ENCODE measurements at places on chromosomes 2 and 18. TPM values are rescaled to one million over a fixed set of nuclear protein-coding genes. Genes with fewer than 3 reads are reported as not detected.

CHRND gene
- total RNA-seq = not detected

- no peak for DNase-seq
Observed at GRCh38 chr2:142076317-142076716, 54.5 kb downstream of the LRP1B start.

- no peak for DNase-seq
Observed at GRCh38 chr2:6068429-6068828, 376.2 kb downstream of the SOX11 start.

MOB4 gene
- total RNA-seq = 101 TPM

DNA sequence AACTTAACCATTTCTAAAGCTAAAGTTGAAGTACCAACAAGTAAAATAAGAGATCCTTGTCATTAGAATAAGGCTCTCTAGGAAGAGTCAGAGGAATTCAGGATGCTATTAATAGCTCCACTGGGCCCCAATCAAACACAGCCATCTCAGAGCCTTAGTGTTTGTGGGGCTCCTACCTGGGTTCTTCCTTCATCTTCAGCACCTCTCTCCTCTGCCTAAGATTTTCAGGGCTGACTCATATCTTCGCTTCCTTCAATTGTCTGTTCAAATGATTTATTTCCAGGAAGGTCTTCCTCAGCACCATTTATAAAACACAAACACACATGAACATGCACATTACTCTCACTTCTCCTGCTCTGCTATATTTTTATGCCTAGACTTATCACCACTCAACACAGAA, 119.5 kb downstream of the COL6A3 start:
- no peak for DNase-seq

DNA sequence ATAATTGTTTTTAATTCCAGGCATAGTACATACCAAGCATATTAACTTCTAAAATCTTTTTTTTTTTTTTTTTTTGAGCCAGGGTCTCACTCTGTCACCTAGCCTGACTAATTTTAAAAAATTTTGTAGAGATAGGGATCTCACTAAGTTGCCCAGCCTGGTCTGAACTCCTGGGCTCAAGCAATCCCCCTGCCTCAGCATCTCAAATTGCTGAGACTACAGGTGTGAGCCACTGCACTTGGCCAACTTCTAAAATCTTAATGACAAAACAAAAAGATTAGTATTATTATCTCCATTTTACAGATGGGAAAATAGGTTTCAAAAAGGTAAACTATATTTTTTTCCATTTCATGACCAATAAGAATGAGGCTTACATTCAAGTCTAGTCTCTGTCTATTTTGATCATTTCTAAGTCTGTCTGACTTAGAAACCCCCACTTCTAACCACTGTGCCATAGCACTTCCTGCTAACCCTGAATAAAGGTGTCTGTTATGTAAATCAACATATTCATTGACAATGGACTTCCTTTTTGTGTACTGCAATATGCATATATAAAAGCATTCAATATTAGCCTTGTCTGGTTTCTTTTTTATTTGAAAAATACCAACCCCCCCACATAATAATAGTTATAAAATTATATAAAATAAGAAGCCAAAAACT, 28.7 kb upstream of the ZEB2 start:
- DNase-seq = no peak

- DNase-seq = no peak
Observed at GRCh38 chr2:28049416-28049815, 158.9 kb downstream of the BABAM2 start.

GRCh38 chr18:801137-801536, 10.9 kb downstream of the YES1 start:
- DNase-seq = no peak

- DNase-seq = no peak
Observed at GRCh38 chr2:179332903-179333302, 68.3 kb upstream of the SESTD1 start.
